ENCODE measurements at places on chromosomes 1 and 21.
A peak's percentile ranks its signal among the peaks of the same experiment; 100 is the strongest.

GRCh38 chr1:192477630-192478029 is 97.9 kb upstream of the RGS1 start:
- DNase-seq = no peak

- DNase-seq = peak; percentile 55
These were observed at the start of gene TSPAN2 for GRCh38 chr1:115089420-115090185. Gene TSPAN2 (minus strand): TSS chr1:115089503. CDS start chr1:115089432, 71 bp downstream.

DNA sequence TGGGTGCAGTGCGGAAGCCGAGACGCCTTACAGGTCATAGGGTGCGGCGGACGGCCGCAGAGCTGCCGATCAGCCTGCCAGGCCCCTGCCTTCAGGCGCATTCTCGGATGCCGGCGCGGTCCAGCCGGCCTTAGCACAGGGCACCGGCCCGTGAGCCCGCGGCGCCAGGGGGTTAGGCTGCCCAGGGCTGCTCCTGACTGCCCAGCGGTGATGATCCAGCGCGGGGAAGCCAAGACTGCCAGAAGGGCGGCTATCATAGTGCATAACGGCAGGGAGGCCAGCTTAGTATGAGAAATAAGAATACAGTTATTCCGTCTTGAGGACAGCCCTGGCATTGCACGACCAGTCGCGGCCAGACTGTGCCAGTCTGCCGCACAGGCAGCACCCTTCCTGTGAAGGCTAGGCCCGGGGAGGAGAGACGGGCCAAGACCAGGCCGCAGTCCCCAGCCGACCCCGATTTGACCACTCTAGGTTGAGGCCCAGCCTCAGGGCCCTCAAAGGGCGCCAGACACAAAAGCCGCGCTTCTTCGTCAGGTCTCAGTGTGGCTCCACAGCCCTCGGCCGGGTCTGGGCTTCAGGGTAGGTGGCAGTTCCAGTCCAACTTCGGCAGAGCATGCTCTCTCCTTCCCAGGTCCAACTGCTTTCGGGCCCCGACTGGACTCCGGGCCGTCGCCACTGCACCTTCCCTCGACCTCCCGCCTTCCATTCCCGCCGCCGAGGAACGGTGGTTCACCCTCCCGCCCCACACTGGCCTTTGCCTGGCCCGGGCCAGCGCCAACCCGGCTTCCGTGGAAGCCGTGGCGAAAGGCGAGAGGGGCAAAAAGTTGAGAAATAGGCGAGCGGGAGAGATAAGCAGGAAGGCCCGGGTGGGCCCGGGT is 829 bp downstream of the ALX3 start:
- DNase-seq = no peak

DNA sequence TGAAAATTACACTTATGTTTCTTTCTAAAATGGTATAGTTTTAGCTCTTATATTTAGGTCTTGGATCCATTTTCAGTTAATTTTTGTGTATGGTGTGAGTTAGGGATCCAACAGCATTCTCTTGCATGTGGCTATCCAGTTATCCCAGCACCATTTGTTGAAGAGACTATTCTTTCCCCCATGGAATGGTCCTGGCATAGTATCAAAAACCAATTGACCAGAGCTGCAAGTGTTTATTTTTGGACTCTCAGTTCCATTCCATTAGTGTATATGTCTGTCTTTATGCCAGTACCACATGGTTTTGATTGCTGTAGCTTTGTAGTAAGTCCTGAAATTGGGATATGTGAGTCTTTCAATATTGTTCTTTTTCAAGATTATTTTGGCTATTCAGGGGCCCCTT is 14.3 kb downstream of the TTLL10 start:
- DNase-seq = no peak

GRCh38 chr1:32040711-32041110 is 27.0 kb downstream of the KHDRBS1 start:
- DNase-seq = no peak

- no peak for DNase-seq
These were observed 32.7 kb upstream of the ZNF326 start for GRCh38 chr1:89962024-89962741.

DNA sequence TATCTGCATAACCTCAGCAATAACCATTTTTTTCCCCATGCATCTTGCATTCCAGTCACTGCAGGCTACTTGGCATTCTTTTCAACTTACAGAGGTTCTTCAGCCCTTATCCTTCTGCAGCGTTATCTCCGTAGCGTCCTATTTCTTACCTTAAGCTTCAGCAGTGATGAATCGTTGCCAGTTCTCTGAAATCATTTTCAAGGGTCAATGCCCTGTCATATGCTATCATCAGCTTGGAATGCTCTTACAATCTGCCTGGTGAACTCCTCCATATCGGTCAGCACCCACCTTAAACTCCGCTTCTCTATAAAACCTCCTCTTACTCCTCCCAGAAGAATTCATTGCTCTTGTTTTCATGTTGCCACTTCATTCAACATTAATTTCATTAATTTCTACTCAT is 105.1 kb upstream of the DPH5 start:
- DNase-seq = no peak

GRCh38 chr1:202411422-202411821 is 62.9 kb downstream of the PPP1R12B start:
- DNase-seq = no peak

- no peak for DNase-seq
These were observed 192.4 kb downstream of the SIPA1L2 start for GRCh38 chr1:232437510-232437909.

DNA sequence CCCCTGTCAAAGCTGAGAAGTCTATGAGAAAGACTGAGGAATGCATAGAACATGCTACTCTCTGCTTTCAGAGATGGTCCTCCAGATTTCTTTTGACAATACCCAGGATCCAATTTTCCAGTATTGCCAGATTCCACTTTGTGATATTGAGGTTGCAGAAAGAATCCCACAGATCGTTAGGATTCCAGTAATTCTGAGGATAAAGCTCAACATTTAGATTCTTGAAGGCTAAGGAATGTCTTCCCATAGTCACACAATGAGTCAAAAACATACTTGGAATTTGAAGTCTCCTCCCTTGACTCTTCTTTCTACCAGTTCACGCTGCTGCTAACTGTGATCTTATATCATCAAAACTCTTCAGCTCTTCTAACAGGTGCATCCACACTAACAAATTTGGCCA is 57.1 kb downstream of the TNFSF18 start:
- no peak for DNase-seq

- no peak for DNase-seq
These were observed 114.5 kb downstream of the NUF2 start for GRCh38 chr1:163436140-163436812.

- no peak for DNase-seq
These were observed 82.0 kb downstream of the LRRC53 start for GRCh38 chr1:74430342-74430934.

DNA sequence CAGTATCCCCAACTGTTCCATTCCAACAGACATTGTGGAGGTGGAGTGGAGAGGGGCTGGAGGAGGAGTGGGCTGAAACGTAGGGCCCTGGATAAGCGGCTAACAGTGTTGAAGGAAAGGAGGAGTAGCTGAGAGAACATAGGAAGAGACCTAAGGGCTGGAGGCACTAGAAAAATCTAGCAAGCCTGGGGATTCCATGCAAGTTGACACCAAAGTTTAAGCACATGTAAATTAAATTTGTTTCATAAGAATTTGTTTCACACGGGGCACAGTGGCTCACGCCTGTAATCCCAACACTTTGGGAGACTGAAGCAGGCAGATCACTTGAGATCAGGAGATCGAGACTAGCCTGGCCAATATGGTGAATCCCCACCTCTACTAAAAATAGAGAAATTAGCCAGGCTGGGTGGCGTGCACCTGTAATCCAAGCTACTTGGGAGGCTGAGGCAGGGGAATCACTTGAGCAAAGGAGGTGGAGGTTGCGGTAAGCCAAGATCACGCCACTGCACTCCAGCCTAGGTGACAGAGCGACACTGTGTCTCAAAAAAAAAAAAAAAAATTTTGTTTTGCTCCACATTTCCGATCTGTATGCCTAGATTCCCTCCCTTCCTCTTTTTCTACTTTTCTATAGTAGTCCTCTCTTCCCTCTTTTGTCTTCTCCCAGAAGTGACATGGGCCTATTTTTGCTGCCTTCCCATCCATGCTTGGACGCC is 530 bp upstream of the CD244 start:
- DNase-seq = no peak

- no peak for DNase-seq
These were observed 11.3 kb downstream of the CDK18 start for GRCh38 chr1:205515781-205516253.

- DNase-seq = no peak
These were observed 13.8 kb upstream of the HMGN1 start for GRCh38 chr21:39362733-39363132.

DNA sequence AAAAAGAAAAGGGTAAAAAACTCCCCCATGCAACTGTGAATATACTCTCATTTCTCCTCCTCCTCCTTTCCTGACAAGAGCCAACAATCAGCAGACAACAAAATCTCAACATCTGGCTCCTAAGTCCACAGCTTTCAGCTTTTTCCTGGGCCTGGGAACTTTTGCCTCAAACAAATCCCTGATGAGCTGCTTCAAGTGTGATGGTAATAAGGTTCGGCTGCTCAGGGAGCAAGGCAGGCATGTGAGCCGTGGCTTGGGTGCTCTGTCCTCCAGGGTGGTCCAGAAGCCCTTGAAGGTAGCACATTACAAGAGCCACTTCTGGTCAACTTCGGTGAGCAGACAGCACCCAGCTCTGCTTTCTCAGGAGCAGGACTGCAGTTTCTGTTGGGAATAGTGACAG is 46.3 kb downstream of the ITPKB start:
- DNase-seq = no peak

DNA sequence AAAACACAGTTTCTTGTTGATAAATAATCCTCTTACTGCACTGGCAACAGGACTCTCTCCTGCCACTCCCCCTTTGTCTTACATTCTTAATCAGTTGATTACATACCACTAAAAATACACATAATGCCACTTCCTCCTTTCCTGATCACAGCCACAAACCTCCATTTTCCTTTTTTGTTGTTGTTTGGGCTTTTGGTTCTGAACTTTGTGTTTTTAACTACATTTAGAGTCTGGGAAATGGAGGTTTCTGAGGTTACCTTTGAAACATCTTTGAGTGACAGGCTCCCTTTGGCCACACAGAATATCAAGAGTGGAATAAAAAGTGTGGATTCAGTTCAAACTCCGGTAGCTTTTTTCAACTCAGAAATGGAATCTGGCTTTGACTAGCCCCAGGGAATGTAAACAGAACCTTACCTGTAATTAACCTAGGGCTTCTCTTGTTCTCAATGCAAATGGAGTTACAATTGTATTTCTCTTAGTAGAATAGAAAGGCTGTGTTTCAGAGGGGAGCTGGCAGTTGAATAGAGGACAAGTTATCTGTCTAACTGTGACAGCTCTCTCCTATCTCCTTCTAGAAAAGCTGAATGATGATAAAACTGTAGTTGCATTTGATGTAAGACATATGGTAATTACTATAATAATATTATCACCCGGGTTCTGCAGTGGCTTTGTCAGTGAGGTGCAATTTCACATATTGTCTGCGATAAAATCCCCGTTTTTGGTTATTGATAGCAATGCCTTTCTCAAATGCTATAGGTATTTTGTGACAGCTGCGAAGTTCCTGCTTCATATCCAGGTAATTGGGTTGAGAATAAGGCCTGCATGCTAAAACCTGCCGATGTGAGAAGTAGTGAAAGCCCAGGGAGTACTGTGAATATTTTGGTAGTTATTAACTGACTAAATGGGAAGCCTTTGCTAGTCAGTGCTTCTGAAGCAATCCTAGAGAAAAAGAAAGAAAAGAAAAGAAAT is 66.9 kb downstream of the ST6GALNAC5 start:
- DNase-seq = no peak

DNA sequence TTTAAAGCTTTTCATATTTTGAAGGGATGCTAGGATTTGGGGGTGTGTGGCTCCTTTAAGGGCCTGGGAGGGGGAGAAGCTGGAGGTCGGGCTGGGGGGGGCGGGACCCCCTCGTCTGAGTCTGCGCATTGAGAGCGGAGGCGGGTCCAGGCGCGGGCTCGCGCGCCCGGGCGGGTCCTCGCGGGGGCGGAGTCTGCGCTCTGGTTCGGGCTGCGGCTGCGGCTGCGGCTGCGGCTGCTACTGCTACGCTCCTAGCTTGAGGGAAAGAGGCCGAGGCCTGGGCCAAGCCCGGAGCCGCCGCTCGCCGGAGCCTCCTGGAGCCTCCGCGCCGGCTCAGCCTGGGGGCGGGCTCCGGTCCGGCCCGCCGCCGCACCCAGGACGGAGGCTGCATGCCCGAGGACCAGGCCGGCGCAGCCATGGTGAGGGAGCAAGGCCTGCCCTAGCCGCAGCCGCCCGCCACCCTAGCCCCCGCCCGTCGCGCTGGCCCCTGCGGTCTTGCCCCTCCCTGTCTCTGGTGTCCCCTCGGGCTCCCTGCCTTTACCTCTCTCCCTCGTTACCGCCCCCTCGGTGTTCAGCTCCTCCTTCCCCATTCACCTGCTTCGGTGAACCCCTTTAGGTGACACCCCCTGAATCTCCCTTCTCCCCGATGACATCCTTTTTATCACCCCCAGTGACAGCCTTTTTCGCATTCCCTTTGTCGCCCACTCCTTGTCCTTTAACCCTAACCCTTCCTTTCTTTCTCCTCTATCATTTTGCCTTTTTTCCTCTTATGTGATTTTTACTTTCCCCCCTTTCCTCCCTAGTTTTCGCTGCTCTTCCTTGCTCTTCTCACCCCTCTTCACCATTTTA is at the start of gene ZYG11B:
Gene ZYG11B, plus strand, starts transcription at position 189 of the 849 bp plus-strand sequence. Its CDS starts 201 bp downstream, at position 390.
- DNase-seq = peak; percentile 89

DNA sequence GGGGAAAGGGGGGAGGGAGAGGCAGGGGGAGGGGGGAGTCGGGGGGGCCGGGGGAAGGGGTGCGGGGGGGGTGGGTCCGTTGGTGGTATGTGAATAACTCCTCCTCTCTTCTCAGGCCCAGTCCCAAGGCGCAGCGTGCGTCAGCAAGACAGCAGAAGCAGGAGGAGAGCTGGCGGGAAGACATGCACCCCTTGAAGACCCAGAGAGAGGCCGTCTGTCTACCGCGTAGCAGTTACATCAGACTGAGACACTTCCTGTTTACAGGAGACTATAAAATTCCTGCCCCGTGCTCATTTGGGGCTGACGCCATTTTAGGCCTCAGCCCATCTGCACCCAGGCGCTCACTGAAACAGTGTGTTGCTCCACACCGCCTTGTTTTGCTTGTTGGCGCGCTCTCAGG is 55.3 kb downstream of the SETD4 start:
- DNase-seq = no peak

- DNase-seq = no peak
These were observed 493.6 kb upstream of the USP24 start for GRCh38 chr1:55708781-55709180.

- no peak for DNase-seq
These were observed 79.4 kb downstream of the CAPZB start for GRCh38 chr1:19405761-19406487.

DNA sequence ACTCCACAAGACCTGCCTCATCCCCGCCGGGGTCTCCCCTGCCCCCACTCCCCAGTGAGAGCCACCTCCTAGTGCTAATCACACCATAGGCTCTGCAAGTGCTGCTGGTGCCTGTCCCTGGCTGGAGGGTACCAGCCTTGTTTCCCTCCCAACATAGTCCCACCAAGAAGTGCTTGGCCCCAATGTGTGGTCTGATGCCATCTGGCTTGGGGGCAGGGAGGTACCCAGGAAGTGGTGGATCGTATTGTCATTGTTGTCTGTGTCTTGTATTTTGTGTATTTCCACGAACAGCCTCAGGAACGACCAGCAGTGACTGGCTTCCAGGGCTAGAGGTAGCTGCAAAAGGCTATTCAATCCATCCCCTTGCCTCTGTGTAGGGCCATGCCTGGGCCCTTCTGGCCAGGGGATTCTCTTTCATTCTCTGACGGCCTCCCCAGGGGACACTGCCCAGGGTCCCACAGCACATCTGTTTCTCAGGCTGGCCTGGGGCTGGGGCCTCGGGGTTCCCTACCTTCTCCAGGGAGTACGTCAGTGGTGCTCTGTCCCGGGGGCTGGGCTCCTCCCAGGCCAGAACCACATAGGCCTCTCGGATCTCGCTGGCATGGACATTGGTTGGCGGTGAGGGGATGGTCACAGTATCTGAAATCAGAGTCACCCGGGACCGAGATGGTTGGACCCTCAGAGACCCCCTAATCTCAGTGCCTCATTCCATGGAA is 22.8 kb downstream of the MYOM3 start:
- DNase-seq = no peak

All from effector CD8-positive, alpha-beta T cell (primary cell).